NCI-H187 (cell line): ENCODE measurements at places on chromosomes 12 and 14.
A peak's percentile ranks its signal among the peaks of the same experiment; 100 is the strongest.

DNA sequence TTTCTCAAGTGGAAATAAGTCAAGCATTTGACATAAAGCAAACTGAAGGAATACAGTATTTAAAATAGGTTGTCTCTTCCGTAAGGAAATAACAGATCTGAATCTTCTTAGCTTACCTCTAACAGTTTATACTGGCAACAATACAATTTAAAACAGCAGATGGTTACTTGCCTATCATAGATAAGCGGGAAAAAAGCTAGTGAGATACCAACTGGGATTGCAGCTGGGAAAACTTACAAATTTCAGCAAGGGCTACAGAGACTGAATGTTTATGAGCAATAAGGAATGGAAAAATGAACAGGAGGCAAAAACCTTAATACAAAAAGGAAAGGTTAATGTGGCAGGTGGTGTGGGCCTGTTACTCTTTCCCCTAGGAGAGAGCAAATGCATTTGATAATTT is 220.0 kb downstream of the RASSF9 start:
- DNase-seq, result no peak

DNA sequence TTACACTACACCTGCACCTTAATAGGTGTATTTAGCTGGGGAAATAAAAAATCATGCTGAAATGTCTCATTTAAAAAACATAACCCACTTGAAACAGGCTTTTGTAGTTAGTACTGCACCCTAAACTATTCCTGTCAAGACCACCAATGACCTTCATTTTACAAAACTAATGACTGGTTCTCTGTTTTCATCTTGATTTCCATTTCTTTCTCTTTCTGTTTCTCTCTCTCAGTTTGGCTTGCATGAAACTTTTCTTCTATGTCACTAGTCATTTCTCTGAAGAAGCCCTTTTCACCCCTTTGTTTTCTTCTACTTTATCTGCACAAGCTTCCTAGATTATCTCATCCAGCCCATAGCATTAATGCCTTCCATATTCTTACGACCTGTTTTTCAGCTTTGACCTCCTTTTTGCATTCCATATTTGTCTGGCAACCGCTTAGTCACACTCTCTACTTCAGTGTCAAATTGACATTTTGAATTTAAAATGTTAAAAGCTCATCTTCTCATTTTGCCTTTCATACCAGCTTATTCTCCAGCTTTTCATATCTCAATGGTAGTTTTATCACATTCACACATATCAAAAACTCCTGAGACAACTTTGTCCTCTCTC is 32.7 kb upstream of the KLRF1 start:
- no peak for DNase-seq

DNA sequence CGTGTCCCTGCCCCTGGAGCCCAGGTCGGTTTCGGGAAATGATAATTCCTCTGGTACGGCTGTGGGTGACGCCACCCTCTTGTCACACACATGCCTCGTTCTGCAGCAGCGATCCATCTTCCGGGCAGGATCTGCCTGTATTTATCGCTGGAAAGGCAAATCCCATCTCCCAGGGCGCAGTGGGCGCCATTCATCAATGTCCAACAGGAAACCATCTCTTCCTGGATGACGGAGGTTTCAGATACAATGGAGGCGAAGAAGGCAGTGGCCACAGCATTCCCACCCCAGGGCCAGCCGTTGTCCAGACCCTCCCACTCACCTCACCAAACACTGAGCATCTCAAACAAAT is 74.2 kb downstream of the NOC4L start:
- no peak for DNase-seq

- no peak for DNase-seq
Measured at GRCh38 chr14:66046035-66046434, 440.1 kb upstream of the CCDC196 start.

GRCh38 chr12:15688838-15689625 is 100.2 kb downstream of the EPS8 start:
- DNase-seq, result no peak

DNA sequence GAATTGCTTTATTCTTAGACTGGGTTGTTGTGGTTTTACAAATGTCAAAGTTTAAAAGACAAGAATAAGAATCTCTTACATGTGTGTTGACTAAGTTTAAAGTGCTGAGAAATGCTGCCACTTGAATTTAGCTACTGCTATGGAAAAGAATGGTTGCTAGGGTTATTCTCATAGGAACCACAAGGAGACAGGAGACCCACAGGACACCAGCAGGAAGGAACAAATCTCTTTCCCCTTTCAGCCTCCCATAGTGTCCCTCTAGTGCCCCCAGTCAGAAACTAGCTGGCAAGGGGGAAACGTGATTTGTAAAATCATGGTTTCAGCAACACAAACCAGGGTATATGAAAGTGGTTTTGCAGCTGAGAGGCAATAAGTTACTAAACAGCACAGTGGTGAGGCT is 102.7 kb downstream of the ST8SIA1 start:
- no peak for DNase-seq

- DNase-seq, result no peak
Measured at GRCh38 chr14:93982230-93983007, 6.0 kb upstream of the ASB2 start.

DNA sequence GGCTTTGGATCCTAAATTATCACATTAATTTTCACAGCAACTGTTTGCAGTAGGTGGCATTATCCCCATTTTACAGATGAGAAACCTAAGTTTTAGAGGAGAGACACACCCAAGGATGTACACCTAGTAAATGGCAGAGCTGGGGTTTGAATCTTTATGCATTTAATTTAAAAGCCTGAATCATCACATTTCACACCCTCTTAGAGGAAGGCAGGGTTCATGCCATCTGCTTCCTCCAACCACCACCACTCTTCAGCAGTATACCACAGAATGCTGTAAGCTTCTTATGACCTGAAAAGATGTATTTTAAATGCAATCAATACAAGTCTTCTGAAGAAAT is 90.3 kb downstream of the CRADD start:
- DNase-seq, result no peak

GRCh38 chr14:65723348-65723747 is 310.8 kb downstream of the FUT8 start:
- no peak for DNase-seq

- DNase-seq, result no peak
Measured at GRCh38 chr12:65955452-65955851, 131.2 kb downstream of the HMGA2 start.

- DNase-seq, result no peak
Measured at GRCh38 chr14:33123281-33123680, 184.6 kb downstream of the NPAS3 start.

- DNase-seq, result no peak
Measured at GRCh38 chr14:74985028-74985310, 17.8 kb upstream of the EIF2B2 start.

DNA sequence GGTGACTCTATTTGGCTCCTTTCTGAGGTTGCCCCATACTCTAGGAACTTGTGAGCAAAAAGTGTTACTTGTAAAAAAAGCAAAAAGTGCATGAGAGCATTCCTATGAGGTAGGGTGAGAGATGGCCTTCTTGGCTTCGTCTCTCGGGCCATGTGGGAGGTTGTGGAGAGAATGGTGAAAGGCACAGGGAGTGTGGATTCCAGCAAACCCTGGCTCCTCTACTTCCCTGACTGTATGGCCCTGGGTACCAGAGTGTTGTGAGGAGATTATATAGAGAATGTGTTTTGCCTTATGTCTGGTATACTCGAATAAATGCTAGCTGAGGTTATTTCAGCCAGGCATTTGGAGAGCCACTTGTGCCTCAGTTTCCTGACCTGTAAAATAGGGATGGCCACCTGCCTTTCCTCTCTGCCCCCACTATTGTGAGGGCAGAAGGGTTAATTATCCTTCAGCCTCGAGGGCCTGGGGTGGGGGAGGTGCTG is 11.0 kb downstream of the PLEKHG3 start:
- DNase-seq, result no peak

DNA sequence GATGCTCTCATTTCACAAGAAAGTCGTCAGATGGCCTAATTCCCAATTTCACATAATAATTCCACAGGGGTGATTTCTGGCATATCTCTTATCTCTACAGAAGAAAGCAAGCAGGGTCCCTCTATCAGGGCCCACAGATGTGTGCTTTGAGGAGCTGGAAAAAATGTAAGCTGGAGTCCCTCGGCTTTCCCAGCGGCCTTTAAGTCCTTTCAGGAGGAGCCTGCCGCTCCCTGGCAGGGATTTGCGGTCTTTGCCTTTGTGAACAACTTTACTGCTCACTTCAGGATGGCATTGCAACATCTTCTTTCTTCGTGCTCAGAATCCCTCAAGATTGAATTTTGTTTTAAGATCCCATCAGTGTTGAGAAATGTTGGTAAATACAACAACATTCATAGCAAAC is 83.0 kb downstream of the FZD10 start:
- no peak for DNase-seq

DNA sequence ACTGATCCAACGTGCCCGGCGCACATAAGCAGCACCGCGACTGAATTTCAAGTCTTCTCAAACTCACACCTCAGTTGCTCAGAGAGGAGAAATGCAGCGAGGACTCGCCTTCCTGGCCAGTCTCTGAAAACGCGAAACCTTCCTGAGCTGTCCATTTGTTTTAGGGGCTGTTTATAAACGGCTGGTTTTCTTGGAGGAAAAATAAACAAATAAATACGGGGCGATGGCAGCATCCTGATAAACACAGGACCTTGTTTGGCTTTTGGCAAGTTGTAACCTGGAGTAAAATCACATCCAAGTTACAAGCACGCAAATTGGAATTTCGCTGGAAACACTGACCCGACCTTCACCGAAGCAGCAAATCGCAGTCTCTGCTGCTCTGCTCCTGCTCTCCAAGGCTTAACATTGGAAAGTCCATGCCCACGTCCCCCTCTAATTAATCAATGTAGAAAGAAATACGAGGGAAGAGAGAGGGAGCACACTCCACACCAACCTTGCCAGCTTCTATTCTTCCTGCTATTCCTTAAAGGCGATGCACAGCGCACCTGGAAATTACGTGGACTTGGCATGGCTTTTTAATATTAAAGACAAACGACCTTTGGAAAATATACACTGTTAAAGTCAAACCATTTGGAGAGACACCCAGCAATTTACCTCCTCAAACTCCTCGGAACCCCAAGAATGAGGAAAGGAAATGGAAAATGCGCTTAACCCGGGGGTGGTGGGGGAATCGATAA is 248.8 kb downstream of the APAF1 start:
- no peak for DNase-seq

- peak; percentile 14 for DNase-seq
Measured at GRCh38 chr12:15856097-15856982, 25.8 kb upstream of the STRAP start.

- DNase-seq, result no peak
Measured at GRCh38 chr14:64444984-64445845, 20.1 kb upstream of the AKAP5 start.

GRCh38 chr14:81594012-81594411 is 60.4 kb upstream of the SEL1L start:
- no peak for DNase-seq
